ENCODE measurements at places on chromosomes 6 and 20.

GRCh38 chr20:15144916-15145315 is 807.5 kb upstream of the FLRT3 start:
- H3K4me1 ChIP-seq = peaks cover 5% of the 10 kb centered on the region
- no peak for DNase-seq
- H3K4me3 ChIP-seq = no peak overlapping the region
- H3K36me3 ChIP-seq = no peaks in the 10 kb centered on the region
- H3K27ac ChIP-seq = no peak overlapping the region

DNA sequence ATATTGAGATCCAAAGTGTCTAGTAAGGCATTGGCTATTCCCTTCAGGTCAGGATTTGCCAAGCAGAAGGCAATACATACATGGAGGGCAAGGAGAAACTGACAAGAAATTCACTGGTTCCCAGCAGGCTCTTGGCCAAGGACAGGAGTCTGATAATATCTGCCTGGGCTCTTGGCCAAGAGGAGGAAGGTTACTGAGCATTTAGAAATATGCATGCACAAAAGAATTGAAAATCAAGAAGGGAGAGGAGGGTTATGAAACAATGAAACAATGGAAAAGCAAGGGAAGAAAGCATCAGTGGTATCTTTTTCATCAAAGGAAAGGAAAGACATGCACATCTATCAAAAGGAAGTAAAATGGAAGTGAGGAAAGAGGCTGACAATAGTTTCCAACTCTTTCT is 42.4 kb downstream of the ARHGAP18 start:
- peaks cover 17% of the 10 kb centered on the region for H3K4me1 ChIP-seq
- no peak for DNase-seq
- H3K27ac ChIP-seq = no peak overlapping the region
- H3K36me3 ChIP-seq = no peaks in the 10 kb centered on the region
- no peaks in the 10 kb centered on the region for H3K27me3 ChIP-seq

DNA sequence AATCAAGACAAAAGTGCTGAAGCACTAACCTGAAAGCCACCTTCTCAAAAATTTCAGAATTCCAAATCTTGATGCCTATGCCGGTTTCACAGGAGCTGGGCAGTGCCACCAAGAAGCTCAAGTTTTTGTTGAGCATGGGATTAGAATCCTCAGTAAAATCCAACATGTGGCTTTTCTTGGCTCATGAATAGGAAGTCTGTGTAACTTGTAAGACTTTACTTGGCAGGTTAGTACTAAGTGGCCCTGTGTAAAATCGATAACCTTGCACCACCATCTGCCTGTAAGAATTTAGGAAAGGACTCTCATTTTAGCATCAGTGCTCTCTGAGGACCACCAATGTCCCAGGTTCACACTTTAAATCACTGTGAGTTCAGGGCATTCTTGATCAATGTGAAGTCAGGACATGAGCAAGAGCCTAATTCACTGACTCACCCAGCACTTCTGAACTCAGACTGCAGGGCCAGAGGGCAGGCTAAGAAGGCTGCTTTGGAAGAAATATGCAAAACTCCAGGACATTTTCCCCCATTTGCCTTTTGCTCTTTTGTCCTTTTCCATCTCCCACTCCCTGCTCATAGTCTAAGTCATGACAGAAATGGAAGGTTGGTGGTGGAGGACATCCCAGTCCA is 113.2 kb downstream of the EDN1 start:
- H3K27me3 ChIP-seq = no peaks in the 10 kb centered on the region
- no peaks in the 10 kb centered on the region for H3K36me3 ChIP-seq
- DNase-seq = no peak
- no peak overlapping the region for H3K27ac ChIP-seq
- H3K4me3 ChIP-seq = no peak overlapping the region
- H3K4me1 ChIP-seq = no peaks in the 10 kb centered on the region

DNA sequence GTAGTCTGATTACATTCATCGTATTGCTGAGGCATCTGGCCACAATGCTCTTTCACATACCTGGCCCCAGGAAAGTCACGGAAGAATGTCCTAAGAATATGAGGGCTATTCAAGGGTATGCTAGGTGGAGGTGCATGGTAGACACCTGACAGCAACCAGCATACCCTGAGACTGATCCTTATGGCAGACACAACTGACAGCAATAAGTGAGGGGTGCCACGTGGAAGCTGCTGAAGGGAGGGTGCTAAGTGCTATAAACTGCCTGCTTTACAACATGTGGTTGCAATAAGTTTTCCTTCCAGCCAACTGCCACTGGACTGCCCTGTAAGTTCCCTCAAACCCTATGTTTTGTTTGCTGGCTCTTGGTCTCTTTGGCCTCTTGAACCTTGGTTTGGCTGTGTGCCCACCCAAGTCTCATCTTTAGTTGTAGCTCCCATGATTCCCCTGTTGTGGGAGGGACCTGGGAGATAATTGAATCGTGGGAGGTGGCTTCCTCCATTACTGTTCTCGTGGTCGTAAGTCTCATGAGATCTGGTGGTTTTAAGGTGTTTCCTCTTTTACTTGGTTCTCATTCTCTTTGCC is 201.3 kb upstream of the MOCS1 start:
- no peak overlapping the region for H3K4me3 ChIP-seq
- DNase-seq = no peak
- H3K4me1 ChIP-seq = peaks cover 21% of the 10 kb centered on the region
- no peaks in the 10 kb centered on the region for H3K27me3 ChIP-seq
- no peaks in the 10 kb centered on the region for H3K36me3 ChIP-seq

GRCh38 chr6:5108068-5108467 is 22.9 kb downstream of the PPP1R3G start:
- H3K4me1 ChIP-seq = no peaks in the 10 kb centered on the region
- no peak for DNase-seq
- H3K36me3 ChIP-seq = no peaks in the 10 kb centered on the region
- H3K27ac ChIP-seq = no peak overlapping the region

DNA sequence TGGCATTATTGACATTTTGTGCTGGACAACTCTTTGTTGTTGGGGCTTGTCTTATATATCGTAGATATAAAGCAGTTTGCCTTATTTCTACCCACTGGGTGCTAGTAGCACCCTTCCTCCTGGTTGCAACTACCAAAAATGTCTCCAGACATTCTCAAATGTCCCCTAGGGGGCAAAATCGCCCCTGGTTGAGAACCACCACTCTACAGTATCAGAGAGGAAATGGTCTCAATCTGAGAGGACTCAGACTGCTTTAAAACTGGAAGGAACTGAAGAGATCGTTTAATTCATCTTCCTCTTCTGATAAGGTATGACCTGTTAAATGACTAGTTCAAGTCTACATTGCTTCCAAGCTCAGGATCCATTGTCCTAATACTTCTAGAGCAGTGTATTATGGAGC is 14.9 kb downstream of the SH3BGRL2 start:
- H3K36me3 ChIP-seq = no peaks in the 10 kb centered on the region
- H3K27me3 ChIP-seq = no peaks in the 10 kb centered on the region
- H3K27ac ChIP-seq = no peak overlapping the region
- H3K4me3 ChIP-seq = no peak overlapping the region

- no peak overlapping the region for H3K4me3 ChIP-seq
- no peaks in the 10 kb centered on the region for H3K27me3 ChIP-seq
- no peaks in the 10 kb centered on the region for H3K4me1 ChIP-seq
- no peak for DNase-seq
- H3K36me3 ChIP-seq = no peaks in the 10 kb centered on the region
Measured at GRCh38 chr6:19299129-19299528, 538.0 kb upstream of the ID4 start.

GRCh38 chr6:127939442-127940066 is 38.7 kb upstream of the THEMIS start:
- H3K4me3 ChIP-seq = no peak overlapping the region
- H3K27ac ChIP-seq = peak overlapping the region; percentile 52
- DNase-seq = no peak
- H3K36me3 ChIP-seq = no peaks in the 10 kb centered on the region

GRCh38 chr6:44561832-44562665 is 174.5 kb downstream of the CDC5L start:
- no peak overlapping the region for H3K4me3 ChIP-seq
- peaks cover 16% of the 10 kb centered on the region for H3K4me1 ChIP-seq
- H3K27me3 ChIP-seq = no peaks in the 10 kb centered on the region
- no peak overlapping the region for H3K27ac ChIP-seq
- DNase-seq = no peak

Measured in hepatocyte (in vitro differentiated cells).